Activated CD4-positive, alpha-beta T cell treated with anti-CD3 and anti-CD28 coated beads for 48 hours (primary cell): ENCODE measurements at places on chromosomes 4 and X.

DNA sequence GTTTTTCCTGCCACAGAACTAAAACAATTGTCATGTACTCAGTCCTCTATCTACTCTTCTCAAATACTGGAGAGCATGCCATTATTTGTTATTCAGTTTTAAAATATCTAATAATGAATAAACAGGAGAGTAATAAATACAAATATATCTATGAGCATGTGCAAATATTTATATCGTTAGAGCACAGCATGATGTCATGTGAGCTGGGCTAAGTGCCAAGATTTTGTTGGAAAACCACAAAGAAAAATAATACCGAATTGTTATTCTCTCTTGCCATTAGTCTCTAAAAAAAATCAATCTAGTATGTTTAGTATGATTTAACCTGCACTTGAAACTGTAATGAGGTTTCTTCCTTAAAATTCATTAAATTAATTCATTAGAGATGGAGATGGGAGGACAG, 97.3 kb downstream of the DDX60 start:
- no peak for DNase-seq

DNA sequence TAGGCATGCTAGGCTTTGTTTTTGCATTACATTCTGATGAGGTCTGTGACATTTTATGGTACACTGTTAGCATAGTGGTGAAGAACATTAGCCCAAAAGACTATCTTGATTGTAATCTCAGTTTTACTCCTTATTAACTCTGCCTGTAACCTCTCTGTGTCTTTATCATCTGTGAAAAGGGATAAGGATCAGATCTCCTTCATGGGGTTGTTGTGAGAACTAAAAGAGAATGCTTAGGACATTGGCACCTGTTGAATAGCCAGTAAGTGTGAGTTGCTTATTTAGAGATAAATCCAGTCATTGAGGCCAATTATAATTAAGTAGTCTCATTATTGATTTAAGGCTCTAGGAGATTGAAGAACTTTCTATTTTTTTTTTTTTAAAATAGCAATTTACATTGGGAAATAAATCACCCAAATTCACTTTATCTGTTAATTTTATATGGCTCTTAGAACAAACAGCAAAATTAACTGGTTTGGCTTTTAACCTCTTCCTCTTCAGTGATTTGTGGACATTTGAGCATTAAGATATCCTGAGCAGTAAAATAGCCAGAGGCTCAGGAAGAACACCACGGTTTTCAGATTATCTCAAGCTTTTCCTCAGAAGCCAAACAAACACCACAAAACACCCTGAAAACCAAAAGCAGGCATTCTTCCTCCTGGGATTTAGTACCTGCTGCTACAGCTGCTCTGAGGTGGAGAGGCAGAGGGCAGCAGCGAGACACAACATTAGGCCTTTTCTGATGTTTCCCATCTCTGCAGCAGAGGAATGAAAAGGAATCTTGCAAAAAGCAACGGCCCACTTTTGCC, 192.9 kb downstream of the ARHGAP10 start:
- DNase-seq: no peak

DNA sequence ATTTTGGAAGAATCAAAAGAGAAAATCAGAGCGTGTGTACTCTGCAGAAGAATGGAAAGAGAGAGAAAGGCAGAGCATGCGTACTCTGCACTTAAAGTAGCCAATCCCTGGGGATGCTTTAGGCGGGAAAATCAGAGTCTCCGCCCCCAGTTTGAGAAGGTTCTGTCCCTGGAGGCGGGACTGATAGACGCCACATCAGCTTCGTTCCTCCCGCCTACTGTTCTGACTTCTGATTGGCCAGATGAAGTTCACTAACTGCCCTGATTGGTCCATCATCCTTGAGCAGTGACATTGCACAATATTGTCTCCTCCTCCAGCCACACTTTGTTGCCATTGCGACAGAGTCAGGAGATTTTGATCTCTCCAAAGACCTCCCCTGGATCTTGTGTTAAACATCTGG, 23.8 kb downstream of the SSX1 start:
- peak; percentile 2 for DNase-seq

DNA sequence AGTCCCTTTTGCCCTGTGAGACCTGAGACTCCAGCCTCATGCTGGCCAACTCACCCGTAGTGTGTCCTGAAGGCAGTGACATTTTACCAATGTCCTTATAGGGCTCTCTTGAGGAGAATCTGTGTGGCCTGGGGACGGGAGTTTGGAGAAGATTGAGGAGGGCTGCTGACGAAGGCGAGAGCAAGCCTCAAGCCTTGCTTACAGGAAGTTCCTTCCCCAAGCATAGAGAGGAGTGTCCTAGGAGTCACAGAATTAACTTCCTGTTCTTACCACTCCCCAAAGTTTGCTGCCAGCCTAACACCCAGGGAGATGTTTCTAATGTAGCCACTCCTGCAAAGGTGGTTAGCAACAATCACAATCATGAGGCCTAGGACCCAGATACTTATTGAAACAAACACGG, at the start of gene NXF3:
TSS of gene NXF3 (minus strand) at position 202 of the 400 bp plus-strand sequence. CDS start at position 82, 120 bp downstream.
- no peak for DNase-seq

DNA sequence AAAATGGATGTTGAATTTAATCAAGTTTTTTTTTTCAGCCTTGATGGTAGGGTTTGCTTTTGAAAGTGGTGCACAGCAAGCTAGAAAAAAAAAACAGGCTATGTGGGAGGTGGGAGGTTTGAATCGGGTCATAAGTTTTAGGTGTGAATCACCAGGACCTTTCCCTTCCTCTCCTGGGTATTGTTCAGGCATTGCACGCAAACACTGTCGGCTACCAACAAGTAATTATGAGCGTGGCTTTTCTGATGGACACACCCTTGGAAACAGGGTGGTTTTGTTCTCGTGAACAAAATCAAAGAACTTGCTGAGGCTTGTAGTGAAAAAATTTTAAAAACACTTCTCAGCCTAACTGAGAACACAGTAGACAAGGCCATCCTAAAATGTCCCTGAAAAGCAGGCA, 18.1 kb downstream of the PIR start:
- DNase-seq: no peak

DNA sequence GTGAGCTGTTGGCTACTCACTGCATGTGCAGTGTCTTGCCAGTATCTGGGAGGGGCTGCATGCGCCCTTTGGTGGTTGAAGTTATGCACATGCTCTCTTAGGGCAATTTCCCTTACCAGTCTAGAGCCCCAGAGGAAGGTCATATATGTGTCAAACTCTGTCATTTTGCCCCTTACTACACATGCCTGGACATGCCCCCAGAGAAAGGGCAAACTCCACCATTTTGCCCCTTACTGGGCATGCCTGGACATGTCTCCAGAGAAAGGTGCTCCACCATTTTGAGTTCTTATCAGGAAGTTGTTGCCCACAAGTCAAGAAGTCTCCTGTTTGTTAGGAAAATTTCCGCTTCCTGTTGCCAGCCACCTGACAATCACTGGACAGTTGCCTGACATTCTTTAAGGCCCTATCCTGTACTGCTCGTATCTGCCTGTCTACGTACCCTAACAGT, 56.4 kb upstream of the PLAC8 start:
- DNase-seq: no peak

- peak; percentile 45 for DNase-seq
These were observed 74.9 kb downstream of the NSG1 start for GRCh38 chr4:4461850-4462249.

DNA sequence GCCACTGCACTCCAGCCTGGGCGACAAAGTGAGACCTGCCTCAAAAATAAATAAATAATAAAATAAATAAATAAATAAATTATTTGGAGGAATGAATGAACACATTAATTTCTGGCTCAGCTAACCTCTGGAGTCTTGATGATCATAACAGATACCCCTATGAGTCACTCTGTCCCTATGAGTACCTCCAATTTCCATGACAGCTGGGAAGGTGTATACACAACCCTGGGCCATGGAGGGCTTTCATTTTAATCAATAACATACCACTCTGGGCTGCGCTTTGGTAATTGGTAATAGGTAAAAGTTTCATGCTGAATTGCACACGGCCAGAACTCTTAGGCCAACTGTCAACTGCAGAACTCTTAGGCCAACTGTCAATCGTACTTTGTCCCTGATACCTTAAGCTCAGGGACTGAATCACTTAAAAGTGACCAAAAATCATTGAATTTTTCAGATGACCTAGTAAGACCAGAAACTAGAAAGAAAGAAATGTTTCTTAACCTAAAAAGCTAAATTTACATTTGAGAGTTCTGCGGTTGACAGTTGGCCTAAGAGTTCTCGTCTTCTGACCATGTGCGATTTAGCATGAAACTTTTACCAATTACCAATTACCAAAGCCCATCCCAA, 112.4 kb downstream of the ATP11C start:
- DNase-seq: no peak
